Stimulated activated CD4-positive, alpha-beta T cell treated with anti-CD3 and anti-CD28 coated beads, Interleukin-1b, Interleukin-23, amount 100 ng/mL, for 48 hours (primary cell): ENCODE measurements at places on chromosomes 7 and 10.

GRCh38 chr7:138773817-138774216, 24.0 kb upstream of the TMEM213 start:
- no peak for DNase-seq

- peak; percentile 56 for DNase-seq
Measured at GRCh38 chr10:43417950-43418768, 9.2 kb upstream of the HNRNPF start.

GRCh38 chr7:98133621-98134303, 27.1 kb downstream of the LMTK2 start:
- no peak for DNase-seq

GRCh38 chr10:88165849-88166271, 302.4 kb downstream of the PTEN start:
- DNase-seq, result no peak

DNA sequence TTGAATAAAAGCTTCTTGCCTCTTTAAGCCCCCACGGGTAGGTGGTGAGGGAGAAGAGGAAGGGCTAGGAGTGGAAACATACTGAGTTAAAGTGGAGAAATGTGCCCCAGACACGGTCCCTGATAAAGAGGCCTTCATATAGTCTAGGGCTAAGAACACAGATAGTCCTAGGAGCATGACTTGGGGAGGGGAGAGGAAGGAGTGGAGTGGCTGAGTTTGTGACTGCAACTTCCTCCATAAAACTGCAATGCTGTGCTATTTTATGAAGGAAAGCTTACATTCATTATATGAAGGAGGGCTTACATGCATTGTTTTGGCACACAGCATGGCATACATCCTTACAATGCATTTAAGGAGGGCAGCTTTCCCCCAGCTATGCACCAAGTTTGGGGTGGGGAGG, 1129.4 kb upstream of the LRRTM3 start:
- no peak for DNase-seq

DNA sequence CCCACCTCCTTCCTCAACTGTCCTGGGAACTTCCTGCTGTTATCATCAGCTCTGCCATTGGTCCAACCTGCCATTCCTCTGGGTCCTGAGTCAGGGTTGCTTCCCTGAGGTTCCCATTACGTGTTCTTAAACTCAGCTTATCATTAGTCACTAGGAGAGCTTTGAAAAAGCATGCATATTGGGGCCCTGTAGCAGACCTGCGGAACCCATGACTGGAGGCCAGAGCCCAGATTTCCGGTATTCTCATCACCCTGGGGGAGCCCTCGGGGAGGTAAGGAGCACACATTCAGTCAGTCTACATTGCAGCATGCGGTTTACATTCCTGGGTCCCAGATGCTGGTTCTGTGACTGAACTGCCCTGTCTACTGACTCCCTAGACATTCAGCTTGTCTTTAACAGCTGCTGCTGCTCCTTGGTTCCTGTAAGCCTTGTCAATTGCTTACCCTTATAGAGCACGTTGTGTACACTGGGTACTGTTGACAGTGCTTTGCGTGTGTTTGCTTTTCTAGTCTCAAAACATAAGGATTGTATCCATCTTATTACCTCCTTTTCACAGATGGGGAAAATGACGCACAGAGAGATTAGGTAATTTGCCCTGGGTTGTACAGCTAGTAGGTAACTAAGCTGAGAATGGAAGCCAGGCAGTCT, 12.8 kb downstream of the CDHR3 start:
- no peak for DNase-seq

DNA sequence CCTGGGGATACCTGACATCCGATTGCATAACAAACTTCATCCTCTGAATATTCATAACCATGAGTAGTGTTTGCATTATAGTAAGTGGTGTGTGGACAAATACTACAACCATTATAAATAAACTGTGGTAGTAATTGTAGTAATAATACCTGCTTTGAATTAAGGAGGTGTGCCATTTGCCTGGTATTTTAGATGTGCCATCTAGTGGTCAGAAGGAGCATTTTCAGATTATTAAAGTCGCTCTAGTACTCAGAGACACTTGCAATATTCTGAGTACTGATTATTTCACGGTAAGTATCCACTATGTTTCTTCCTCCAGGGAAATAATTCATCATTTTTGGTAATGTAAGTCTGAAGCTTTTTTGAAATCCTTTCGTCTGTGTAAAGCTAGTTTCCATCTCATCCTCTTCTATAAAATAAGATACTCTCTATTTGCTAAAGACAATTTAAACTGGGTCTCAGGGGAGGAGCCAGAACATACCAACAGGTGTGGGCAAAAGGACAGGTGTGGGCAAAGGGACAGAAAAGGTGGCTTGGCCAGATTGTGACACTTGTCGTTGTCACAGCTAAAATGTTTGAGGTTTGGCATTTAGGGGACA, 115.3 kb upstream of the WDR11 start:
- no peak for DNase-seq

DNA sequence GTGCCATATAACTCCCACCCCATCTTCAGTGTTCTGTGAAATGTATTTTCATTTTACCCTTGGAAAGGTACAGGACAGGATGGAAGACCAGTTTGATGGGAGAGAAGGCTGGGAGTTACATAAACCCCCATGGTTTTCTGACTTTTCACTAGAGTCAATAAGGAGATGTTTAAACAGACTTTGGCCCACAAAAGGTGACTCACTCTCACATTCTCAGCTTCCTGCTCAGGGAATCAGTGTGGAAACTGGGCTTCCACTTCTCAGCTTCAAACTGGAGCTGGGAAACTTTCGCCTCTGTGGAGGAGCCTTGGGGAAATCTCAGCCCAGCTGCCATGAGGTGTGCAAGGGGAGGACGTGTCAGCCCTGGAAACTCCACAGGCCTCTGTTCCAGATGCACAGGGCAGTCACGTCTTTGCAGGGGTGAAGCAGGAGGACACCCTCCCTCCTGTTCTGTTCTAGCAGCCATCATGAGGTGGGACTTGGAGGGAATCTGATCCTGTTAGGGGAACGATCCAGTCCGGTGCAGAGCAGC, 560.5 kb upstream of the GALNT17 start:
- DNase-seq, result no peak

- DNase-seq, result no peak
Measured at GRCh38 chr10:119724593-119725516, 995 bp upstream of the INPP5F start.

GRCh38 chr10:129707406-129708388, 240.7 kb downstream of the MGMT start:
- no peak for DNase-seq

DNA sequence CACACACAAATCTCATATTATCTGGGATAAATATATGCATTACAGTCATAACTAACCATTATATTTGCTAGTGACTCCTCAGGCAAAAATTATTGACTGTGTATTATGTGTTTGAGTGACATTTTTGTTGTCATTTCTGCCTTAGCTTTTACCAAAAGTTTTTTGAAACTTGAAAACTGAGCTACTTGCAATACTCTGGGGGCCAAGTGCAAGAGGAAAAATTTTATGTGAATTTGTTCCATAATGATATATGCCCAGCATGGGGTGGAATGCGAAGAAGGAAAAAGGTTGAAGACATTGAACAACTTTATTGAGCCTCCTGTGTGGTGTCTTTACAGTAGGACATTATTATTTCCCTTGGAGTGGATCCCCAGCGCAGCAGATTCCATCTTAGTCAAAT, 176.8 kb upstream of the FERD3L start:
- no peak for DNase-seq

DNA sequence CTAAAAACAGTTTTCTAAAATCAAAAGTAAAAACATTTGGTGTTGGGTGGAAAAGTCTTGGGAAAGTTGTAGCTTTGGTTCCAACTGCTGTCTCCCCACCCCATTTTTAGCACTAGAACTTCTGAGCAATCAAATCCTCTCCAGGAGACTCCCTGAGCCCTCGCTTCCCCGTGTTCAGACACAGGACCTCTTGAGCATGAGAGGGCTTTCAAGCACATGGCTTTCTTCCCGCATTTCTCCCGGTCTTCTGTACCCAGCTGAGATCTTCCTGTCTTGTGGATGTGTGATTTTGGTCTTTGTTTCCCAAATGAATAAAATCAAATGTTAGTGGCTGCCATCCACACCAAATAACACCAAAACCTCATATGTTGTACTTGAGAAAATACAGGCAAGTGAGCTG, 5.0 kb downstream of the CXCL12 start:
- no peak for DNase-seq

- no peak for DNase-seq
Measured at GRCh38 chr7:150620617-150621371, 11.4 kb downstream of the GIMAP6 start.

DNA sequence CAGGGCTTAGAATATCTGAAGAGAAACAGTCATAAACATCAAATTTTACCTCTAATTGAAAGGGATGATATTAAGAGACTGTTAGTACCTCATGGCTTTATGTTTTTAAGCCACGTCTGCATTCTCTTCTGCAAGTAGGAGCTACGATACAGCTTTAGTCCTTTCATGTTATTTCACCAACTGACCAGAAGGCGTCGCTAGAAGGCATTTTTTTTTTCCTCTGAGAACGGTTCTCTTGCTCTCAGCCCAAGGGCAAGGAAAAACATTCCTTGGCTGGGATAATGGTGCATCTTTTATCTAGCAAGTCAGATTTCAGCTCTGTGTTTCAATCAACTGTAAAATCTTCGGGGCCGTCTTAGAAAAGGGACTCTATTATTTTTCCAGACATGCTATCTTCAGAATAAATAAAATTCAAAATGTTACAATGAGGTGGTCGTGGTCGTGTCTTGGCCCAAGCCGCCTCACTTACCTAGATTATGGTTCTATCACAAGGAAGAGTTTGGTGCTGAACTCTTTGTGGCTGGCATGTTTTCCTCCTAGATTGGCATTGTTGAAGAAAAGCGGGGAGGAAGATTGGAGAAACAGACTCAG, 41.6 kb upstream of the LYZL2 start:
- no peak for DNase-seq

GRCh38 chr10:125158601-125159485, 1.5 kb downstream of the CTBP2 start:
- DNase-seq, result no peak

- DNase-seq, result no peak
Measured at GRCh38 chr10:103203466-103203865, 10.4 kb upstream of the NT5C2 start.

DNA sequence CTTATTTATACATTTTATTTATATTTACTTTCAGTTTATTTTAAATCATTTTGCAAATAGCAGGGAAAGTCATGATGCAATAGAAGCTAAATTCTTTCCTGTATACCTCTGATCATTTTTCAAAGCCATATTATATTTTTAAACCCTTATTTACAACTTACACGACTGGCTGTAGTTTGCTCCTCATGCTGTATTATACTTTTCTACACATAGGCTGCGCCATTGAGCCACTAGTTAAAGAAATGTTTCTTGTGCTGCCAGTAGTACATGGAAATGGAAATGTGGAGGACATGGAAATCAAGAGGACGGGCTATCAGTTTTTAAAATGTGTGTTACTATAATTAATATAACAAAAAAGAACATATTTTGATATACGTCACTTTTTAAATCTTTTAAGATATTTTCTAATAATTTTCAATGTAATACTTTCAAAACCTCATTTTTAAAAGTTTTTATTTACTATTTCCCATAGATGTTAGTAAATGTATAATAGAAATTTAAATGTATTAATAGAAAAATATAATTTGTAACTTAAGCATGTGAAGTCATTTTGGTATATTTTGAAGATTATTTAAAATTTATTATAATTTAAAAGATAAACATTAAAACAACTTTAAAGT, 118.5 kb downstream of the VTI1A start:
- no peak for DNase-seq

GRCh38 chr7:28195910-28196620, 15.5 kb upstream of the JAZF1 start:
- no peak for DNase-seq

- no peak for DNase-seq
Measured at GRCh38 chr7:158585721-158586498, 1.7 kb downstream of the PTPRN2 start.

DNA sequence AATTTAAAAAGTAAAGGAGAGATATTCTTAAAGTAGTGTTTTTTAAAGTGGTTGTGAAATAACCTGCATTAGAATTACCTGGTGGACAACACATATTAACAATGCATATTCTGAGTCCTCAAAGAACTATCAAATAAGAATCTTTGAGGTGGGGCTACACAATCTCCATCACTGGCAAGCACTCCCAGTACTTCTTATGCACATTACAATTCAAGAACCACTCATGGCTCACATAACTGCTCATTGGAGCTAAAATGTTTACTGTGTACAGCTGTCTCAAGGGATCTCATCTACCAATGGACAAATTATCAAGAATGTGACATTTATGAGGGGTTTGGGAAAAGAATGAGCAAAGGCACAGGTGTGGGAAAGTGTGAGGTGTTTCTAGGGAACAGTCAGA, 692.0 kb downstream of the PHTF2 start:
- DNase-seq, result no peak

DNA sequence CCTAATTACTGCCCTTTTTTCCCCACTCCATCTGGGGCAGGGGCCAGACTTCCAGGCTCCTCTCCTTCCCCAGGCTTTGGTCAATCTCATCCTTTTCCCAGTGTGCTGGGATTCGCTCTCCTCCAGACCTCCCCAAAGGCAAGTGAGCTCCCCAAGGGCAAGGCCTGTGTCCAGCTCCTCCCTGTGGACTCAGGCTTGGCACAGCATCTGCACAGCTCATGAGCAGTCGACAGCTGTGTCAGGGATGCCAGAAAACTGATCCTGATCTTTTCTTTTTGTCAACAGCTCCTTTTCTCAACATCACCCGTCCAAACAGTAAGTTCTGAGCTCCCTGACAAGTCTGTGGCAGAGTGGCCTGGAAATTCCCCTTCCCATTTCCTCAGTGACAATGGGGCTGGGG, 67.1 kb downstream of the C10orf120 start:
- DNase-seq, result no peak

GRCh38 chr10:50336140-50336539, 84.8 kb upstream of the ASAH2 start:
- no peak for DNase-seq

- no peak for DNase-seq
Measured at GRCh38 chr10:23453465-23453864, 14.6 kb downstream of the OTUD1 start.

DNA sequence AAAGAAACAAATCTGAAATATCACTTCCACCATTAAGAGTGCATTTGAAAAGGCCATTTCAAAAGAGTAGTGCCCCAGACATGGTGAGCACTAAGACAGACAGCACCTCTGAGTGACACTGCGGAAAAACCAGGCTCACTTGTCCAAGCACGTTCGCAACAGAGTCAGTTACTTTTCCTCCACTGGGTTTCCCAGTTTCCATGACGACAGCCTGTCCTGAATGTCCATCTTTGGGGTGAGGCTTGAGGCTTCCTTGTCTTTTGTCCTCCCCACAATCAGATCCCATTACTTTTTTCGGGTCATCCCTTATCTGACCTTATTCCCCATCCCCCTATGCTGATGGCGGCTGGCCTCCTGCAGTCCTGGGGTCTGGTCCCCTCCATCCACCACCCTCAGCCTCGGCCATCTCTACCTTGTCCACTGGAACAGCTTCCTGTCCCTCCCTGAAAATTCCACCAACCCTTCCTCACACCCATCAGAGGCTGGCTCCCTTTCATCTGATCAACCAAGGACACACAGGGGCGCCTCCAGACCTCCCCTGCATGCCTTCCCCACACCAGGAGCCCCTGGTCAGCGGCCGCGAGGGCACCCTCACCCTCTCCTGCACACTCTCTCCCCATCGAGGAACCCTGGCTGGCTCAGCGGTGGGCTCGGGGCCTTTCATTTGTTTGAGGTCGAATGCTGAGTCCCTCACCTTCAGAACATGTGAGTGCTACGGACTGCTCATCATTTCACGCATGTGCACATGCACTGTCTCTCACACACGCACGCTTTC, 363.6 kb downstream of the DNAJB6 start:
- DNase-seq, result no peak
